NCI-H510A (cell line): ENCODE measurements at places on chromosomes 1 and 21.

DNA sequence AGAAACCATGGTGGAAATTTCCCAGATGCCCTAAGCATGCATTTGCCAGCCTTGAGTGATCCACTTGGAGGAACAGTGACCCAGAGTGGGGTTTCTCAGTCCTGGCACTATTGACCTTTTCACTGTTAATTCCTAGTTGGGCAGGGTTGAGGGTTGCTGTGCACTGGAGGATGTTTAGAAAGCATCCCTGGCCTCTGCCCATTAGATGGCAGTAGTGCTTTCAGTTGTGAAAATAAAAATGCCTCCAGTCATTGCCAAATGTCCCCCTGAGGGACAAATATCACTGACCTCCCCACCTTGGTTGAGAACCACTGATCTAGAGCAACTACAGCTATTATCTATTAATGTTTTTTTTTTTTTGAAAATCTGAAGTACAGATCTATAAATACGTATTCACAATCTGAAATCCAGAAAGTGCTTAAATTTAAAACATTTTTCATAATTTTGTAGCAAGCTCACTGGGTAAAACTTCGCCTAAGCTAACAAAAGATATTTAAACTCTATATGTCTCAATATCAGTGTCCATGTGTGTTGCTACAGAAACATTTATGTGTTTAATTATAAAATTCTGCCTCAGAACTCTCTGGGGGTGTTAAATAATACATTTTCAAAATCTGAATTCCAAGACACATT is 27.3 kb downstream of the F3 start:
- peak; percentile 3 for DNase-seq

DNA sequence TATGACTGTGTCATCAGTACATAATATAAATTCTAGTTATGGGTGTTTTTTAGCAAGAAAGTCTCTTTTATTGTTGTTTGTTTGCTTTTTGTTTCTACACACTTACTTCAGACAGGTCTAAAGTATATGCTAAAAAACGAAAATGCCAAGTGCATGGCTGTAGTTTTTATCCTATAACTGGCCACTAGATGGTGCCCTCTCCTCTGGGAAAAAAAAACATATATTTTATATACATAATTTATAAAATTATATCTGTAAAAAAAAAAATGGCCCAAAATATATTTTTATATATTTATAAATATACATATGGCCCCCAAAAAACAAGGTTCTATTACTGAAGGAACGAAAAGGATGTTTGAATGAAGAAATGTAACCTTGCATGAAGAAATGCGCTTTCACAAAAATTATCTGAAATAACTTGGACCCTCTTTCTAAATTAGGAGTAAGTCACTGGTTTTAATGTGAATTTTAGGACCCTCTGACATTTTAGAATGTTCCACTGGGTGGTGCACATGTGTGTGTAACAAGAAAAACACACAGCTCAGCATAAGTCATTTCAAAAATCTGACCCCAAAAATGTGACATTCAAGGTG is 93.5 kb downstream of the TTLL7 start:
- no peak for DNase-seq

DNA sequence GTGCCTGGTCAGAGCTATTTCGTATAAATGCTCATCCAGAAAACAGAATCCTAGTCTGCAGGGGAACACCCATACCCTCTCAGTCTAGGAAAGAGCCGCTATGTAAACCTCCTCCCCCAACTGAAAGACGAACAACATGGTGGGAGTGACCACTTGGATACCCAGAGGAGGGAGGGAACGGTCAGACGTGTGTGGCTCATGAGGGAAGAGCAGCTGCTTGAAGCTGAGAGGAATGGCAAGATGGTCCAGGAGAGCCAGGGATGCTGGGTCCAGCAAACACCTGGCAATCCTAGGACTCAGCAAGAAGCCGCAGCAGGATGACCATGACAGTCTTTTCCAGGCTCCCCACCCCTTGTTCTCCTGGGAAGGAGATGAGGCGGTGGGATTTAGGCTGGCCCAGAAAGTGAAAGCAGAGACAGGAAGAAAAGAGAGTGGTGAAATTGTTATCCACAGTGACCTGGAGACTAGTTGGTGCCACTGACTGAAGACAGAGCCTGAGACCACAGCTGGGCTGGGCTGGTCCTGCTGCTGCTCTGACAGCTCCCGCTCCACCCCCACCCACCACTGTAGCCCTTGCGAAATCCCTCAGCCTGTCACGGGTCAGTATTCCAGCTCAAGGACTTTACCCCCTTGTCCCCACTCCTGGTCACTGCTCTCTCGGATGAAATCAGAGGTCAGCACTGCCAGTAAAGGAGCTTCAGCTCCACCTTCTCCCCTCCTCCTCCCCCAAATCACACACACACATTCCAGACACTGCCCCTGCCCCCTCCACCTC is 3.6 kb downstream of the CERS2 start:
- DNase-seq = no peak

GRCh38 chr1:167294528-167294927 is 73.8 kb downstream of the POU2F1 start:
- DNase-seq = no peak

GRCh38 chr21:38840456-38841300 is 34.9 kb downstream of the ETS2 start:
- DNase-seq = no peak

DNA sequence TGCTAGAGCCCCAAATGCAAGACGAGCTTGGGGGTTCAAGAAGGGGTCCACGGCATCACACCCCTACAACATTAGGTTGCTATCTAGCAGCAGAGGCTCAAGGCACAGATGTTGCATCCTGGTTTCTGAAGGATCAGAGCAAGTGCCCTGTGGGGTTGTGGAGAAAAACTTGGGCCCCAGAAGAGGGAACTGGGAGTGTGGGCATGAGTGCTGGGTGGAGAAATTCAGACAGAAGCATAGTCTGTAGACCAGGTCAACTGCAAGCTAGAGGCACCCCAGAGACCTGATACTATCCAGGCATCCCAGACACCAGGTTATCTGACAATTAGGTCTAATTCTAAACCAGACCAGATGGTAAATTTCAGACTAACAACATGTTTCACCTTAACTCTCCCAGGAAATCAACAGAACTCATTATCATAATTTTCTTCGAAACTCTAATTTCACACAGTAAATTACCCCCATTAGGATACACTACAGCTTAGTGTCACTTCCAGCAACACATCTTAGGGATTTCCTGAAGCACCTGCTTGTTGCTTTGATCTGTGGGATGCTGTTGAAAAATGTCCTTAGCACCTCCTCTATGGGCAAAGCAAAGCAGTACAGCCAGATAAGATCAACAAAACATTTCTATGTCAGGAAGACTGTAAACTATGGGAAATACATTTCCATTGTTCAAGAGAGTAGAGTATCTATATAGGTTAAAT is 179.3 kb downstream of the VAV3 start:
- DNase-seq = no peak

GRCh38 chr1:166302989-166303758 is 136.4 kb upstream of the FAM78B start:
- DNase-seq = no peak

- DNase-seq = no peak
Measured at GRCh38 chr1:17233675-17234320, 15.1 kb upstream of the PADI3 start.

GRCh38 chr1:38527373-38527966 is 332.1 kb downstream of the RRAGC start:
- DNase-seq = no peak

- no peak for DNase-seq
Measured at GRCh38 chr1:215958841-215959240, 391.7 kb downstream of the KCTD3 start.

GRCh38 chr1:9191231-9191630 is 43.3 kb upstream of the H6PD start:
- no peak for DNase-seq

GRCh38 chr1:207941665-207942064 is 30.7 kb upstream of the CD34 start:
- DNase-seq = no peak

DNA sequence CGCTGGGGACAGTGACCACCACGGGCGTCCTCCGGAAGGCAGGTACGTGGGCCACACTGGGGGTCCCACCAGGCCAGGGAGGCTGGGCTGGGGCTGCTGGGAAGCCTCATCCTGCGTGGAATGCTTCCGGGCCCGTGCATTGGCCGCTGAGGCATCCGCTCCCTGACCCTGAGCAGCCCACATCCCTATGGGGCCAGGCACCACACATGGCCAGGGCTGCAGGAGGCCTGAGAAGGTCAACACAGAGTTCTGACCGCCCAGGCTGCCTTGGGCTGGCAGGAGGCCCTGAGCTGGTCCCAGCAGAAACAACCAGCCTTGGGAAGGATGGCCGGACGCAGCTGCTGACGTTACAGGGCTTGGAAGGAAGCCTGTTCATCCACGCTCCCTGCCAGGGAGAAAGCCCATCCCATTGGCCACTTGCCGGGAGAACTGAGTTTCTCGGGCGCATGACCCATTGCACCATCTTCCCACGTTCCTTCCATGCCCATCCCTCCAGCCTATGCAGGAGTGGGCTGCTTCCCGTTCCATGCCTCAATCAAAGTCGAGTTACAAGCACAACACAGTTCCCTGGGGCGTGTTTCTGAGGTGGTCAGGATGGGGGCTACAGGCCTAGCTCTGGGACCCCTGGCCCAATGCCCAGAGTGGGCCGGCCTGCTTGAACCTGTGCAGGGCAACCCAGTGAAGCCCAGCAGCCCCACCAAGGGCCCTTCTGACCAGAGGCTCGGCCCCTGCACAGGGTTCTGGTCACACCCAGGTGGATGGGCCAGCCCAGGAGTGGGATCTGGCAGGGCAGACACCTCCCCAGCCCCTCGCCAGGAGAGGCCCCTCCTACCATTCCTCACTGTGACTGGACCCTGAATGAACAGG is 31.7 kb downstream of the TRIM11 start:
- no peak for DNase-seq

DNA sequence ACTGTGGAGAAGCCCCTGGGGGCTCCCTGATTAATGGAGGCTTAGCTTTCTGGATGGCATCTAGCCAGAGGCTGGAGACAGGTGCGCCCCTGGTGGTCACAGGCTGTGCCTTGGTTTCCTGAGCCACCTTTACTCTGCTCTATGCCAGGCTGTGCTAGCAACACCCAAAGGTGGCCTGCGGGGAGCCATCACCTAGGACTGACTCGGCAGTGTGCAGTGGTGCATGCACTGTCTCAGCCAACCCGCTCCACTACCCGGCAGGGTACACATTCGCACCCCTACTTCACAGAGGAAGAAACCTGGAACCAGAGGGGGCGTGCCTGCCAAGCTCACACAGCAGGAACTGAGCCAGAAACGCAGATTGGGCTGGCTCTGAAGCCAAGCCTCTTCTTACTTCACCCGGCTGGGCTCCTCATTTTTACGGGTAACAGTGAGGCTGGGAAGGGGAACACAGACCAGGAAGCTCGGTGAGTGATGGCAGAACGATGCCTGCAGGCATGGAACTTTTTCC is 24.8 kb downstream of the PCSK9 start:
- DNase-seq = no peak

- no peak for DNase-seq
Measured at GRCh38 chr1:109687641-109688499, at the start of gene GSTM1. TSS of gene GSTM1 (plus strand) at chr1:109687817. CDS start at chr1:109687874, 57 bp downstream.

- no peak for DNase-seq
Measured at GRCh38 chr1:16026723-16027484, 5.1 kb downstream of the CLCNKA start.

DNA sequence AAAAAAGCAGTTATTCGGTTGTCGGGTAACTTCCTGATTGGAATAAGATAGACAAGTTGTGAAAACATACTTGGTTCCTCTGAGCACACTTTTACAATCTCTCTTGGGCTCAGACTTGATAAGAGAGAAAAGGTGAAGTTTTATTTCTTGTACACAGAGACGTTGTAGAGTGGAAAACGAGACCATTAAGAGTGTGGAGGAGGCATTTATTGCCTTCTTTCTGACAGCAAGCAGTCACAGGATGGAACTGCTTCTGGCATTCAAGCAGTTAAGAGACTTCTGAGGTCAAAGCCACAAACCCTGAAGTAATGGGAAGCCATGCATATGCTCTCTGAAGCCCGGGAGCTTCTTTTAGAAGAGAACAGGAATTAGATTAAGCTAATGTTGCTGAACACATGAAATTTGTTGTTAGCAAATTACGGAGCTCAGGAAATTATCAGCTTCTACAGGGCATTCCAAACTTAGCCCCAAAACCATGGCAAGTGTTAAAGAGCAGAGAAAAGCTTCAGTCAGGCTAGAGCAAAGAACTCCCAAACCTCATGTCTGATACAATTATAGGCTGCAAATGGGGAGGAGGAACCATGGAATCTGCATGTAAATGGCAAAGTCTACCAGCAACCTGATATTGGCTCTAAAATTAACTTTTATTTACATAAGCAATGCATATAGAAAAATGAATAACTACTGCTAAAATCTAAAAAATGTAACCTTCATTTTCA is 26.0 kb downstream of the S1PR1 start:
- no peak for DNase-seq

- no peak for DNase-seq
Measured at GRCh38 chr1:21383785-21384401, 56.0 kb upstream of the NBPF3 start.

DNA sequence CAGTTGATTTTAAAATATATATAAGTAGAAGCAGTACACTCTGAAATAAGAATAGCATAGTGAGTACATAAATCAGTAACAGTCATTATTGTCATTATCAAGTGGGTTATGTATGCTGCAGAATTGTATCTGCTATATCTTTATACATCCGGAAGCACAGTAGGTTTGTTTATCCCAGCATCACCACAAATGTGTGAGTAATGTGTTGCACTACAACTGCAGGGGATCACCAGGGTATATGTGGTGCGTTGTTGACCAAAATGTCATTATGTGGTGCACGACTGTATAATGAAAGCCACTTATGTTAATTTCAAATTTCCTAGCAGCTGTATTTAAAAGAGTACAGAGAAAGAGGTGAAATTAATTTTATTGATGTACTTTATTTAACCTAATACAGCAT is 87.7 kb upstream of the GADD45A start:
- DNase-seq = no peak

DNA sequence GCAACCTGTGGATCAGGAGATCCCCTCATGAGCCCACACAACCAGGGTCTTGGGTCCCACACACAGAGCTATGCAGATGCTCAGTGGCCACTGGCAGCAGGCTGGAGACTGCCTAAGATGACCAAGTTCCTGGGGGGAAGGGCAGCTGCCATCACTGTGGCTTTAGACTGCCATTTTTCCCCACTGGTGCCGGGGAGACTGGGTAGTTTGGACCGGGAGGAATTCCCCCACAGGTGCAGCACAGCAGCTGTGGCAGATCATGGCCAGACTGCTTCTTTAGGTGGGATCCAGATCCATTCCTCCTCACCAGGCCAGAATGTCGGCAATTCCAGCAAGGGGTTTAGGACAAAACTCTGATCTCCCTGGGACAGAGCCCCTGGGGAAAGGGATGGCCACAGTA is 45.7 kb upstream of the HIVEP3 start:
- DNase-seq = no peak
